WTC11 (cell line): ENCODE measurements at places on chromosomes 16 and 17. TPM values are rescaled to one million over a fixed set of nuclear protein-coding genes. Genes with fewer than 3 reads are reported as not detected.

The C16orf96 gene
- total RNA-seq = 1.3 to 2.1 TPM (median 1.5 TPM) in 3 replicates

The GUCY2D gene
- total RNA-seq = 0.87 to 1.9 TPM (median 1.1 TPM) in 3 replicates

The WDR81 gene
- total RNA-seq = 14.0 to 16.4 TPM (median 15.1 TPM) in 3 replicates

The IGF2BP1 gene
- 392 to 434 TPM (median 423 TPM) in 3 replicates for total RNA-seq

DNA sequence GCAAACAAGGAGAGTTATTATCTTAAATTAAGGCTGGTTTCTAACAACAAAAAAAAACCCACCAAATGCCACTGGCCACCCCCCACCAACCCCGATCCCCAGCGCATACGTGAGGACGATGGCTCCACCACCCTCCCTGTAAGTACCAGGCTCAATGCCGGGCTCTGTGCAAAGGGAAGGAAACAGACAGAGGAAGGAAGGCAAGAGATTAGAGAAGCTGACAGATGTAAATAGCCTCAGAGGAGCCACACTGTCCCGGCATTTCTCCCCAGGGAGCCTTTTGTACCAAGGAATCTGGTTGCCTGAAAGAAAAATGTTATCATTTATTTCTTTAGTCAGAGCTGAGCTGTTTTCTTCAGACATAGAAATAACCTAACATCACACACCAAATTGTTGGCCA is 13.1 kb downstream of the SOST start:
- H3K4me3 ChIP-seq = no peak overlapping the region
- H3K27me3 ChIP-seq = no peaks in the 10 kb centered on the region; the same call in 1 of the 2 replicates
- H3K4me1 ChIP-seq = peaks cover 36% of the 10 kb centered on the region
- no peak overlapping the region for H3K27ac ChIP-seq
- DNase-seq = peak; percentile 21

DNA sequence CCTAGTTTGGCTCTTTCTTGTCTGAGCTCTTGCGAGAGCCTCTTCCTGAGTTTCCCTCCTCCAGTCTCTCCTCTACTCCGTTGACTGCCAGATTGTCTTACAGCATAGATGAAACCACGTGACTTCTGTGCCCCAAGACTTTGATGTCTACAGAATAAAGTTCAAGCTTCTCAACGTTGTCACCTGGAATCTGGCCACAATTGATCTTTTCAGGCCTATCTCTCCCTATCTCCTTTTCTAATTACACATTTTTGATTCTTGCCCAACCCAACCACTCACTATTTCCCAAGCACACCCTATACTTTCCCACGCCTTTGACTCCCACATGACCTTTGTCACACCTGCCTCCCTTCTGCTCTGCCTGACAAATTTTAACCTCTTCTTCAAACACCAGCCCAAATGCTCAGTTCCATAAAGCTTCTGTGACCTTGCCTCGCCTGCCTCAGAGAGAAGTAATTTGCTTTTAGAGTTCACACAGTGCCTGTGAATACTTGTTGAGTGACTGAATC is 52.4 kb upstream of the PMFBP1 start:
- H3K27ac ChIP-seq = no peak overlapping the region
- H3K4me1 ChIP-seq = peaks cover 3% of the 10 kb centered on the region
- no peak for DNase-seq
- H3K36me3 ChIP-seq = no peaks in the 10 kb centered on the region
- no peak overlapping the region for H3K4me3 ChIP-seq
- H3K27me3 ChIP-seq = no peaks in the 10 kb centered on the region

GRCh38 chr16:19179546-19180490 is 11.8 kb downstream of the SYT17 start:
- DNase-seq = peak; percentile 63
- peaks cover 10% of the 10 kb centered on the region for H3K4me1 ChIP-seq
- no peak overlapping the region for H3K4me3 ChIP-seq
